Stimulated activated CD8-positive, alpha-beta memory T cell treated with anti-CD3 and anti-CD28 coated beads, Interleukin-12 subunit alpha, Interleukin-12 subunit beta, amount 100 ng/mL, for 1 hour (primary cell): ENCODE measurements at places on chromosomes 11 and 22.

DNA sequence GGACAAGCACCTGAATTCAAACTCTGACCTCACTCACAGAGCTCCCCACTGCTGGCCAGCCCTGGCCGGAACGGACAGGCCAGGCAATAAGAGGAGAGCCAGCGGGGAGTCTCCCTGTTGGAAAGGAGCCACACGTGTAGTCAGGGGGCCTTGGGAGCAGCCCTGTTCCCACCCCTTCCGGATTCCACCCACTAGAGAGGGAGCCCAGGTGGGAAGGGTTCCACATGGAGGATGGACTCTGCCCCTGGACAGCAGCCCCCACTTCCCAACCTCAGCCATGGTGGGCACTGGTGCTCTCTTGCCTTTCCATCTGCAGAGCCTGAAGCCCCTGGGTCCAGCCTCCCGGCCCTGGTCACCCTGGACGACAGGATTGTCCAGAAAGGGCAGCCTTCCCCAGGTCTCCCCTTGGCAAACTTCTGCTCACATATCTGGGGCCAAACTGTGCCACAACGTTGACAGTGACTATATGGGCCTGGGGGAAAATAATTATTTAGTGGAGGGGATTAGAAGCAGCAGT is 7.5 kb upstream of the APOBEC3A start:
- DNase-seq = no peak

DNA sequence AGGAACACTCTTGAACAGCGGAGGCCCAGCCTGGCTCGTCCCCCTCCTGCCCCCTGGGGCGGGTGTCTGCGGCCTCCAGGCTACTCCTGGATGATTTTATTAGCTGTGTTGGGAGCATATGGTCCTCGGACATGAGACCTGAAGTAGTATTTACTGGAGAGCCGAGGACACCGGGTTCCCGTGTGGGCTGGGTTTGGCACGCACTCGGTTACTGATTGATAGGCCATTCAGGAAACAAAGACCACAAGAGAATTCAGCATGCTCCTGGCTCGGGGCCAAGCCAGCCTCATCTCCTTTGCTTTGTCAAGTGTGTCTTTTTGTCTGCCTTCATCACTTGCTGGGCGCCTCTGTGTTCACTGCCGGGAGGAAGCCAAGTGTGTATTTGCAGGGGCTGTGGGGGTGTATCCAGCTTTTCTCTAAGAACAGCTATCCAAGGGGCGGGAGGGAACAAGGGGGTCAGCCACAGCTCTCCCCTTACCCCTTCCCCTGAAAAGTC is 9.7 kb downstream of the FXYD2 start:
- DNase-seq = peak; percentile 77

DNA sequence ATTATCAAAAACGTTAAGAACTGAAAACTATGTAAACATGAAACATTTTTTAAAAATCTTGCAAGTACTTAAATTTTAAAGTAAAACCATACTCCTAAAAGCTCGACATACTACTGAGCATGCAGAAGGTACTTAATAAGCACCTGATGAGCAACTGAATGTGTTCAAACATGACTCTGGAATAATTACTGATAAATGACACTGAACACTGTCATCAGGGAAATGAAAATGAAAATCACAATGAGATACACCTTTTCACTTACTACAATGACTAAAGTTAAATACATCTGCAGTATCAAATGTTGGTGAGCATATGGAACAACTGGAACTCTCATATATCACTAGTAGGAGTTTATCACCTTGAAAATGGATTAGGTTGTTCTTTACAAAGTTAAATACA is 65.2 kb downstream of the PICALM start:
- no peak for DNase-seq

- no peak for DNase-seq
Observed at GRCh38 chr11:45994371-45995341, 72.2 kb downstream of the LARGE2 start.

DNA sequence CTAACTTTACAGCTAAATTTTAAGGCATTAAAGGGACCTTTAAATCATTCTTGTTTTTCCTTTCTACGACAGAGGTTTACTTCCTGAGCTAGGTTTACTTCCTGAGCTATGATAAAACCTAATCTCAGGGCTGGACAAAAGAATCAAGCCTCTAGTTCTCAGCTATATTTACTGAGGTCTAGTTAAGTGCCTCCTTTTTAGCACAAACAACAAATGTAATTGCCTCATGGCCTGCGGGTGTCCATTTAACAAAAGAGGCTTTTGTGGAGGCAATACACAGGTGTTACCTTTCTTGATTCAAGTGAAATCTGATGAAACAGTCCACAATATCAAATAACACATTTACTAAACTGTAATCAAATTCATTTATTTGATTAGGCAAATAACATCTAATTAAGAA is 67.3 kb downstream of the IMMP1L start:
- DNase-seq = no peak

GRCh38 chr11:86615487-86615886 is 56.9 kb downstream of the ME3 start:
- no peak for DNase-seq
